ENCODE measurements at places on chromosomes 12 and 14.

GRCh38 chr12:123983822-123984485, 10.9 kb downstream of the ZNF664 start:
- DNase-seq, result peak; percentile 79

GRCh38 chr14:79279645-79280597, 931.4 kb downstream of the DIO2 start:
- DNase-seq, result no peak

GRCh38 chr12:120690978-120691377, 4.0 kb downstream of the MLEC start:
- DNase-seq, result no peak

- no peak for DNase-seq
Observed at GRCh38 chr14:34039428-34040047, 88.7 kb upstream of the EGLN3 start.

GRCh38 chr12:105575235-105575634, 244.7 kb downstream of the C12orf75 start:
- DNase-seq, result no peak

- no peak for DNase-seq
Observed at GRCh38 chr12:18054925-18055619, 34.9 kb downstream of the RERGL start.
